ENCODE measurements at places on chromosomes 2 and 18.
A peak's percentile ranks its signal among the peaks of the same experiment; 100 is the strongest.

DNA sequence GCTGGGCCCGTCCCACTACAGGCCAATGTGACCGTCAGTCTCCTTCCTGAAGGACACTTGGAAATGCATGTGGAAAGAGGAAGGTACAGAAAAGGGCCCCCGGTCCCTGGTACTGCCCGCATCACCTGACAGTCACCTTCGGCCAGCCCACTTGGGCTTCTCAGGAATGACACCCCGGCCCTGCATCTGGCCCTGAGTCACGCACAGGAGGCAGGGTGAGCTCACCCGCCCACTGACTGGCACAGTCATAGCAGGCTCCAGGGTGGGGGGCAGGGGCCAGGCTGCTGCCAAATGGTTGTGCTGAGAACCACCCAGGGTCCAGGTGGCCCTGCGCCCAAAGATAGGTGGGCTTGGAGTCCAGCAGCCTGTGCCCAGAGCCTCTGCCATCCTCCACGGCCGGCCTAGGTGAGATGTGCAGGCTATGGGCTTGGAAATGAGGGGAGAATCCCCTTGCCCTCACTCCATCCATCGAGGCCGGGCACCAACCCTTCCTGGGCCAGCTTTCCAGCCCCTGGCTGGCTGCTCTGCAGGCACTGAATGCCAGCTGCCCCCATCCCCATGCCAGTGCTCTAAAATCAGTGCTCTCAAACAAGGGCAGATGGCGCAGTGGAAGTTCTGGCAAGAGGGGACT, 14.1 kb downstream of the EMX1 start:
- no peak for DNase-seq

DNA sequence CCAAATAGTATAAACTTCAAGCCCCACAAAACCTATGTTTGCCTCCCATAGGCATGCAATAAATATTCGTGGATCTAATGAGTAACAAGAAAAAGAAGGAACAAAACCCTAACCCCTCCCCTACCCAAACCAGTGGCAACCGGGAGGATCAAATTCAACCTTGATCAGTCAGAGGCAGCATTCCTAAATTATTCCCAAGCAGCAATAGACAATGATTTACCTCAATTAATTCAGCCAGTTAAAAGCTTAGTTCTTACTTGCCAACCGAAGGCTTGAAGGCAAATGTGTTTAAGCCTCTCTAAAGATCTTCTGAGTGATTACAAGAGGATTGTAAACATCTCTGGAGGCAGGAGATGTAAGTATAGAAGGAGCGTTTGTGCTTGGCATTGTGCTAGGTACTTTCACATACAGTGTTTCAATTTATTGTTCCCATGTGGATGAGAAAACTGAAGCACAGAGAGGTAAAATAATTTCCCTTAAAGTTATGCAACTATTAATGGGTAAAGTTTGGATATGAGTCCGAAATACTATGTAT, 197.7 kb downstream of the MTX2 start:
- DNase-seq, result no peak

GRCh38 chr2:188415754-188416083, 124.0 kb downstream of the GULP1 start:
- DNase-seq, result no peak

GRCh38 chr2:17163638-17164037, 354.6 kb downstream of the RAD51AP2 start:
- DNase-seq, result peak; percentile 22

- DNase-seq, result no peak
Measured at GRCh38 chr2:18219676-18220075, 340.8 kb downstream of the RDH14 start.

Measured in hematopoietic multipotent progenitor cell treated with erythropoietin and hydrocortisone succinate and interleukin-3 and kit ligand, for 8 days (in vitro differentiated cells).